ENCODE measurements at places on chromosomes 5 and 9.
A peak's percentile ranks its signal among the peaks of the same experiment; 100 is the strongest.

DNA sequence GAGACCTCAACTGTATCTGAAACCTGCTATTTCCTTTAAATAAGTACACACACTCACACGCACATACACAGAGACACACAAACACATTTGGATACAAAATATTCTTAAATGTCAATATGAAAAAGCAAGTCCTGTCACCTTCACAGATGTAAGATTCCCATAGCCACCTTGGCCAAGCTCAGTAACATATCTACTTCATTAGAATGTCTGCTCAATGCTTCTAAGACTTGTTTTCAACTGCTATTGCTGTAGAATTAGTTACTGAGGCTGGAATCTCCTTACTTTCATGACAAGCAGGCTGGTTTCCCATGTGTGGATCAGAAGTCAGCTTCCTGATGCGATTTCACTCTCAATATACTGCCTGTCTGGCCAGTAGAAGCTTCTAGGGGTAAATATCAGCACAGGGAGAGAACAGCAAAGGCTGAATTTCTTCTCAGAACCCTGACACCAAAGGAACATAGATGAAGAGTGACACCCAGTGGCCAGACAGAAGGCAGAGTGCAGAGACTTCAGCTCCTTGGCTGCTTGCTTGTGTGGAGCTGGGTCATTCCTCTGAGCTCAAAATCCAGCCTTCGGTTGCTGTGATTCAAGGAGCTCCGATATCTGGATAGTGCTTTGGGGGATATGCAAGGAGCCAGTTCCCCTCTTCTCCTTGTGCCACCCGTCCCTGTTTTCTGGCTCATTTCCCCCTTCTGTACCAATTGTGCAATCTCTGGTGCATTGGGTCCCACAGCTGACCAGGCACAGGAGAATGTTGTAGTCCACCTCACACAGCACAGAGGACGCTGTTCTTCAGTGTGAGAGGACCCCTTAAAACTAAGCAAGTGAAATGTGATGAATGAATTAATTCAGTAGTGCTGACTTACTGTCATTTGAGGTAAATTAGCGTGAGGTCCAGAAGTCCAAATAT is 26.6 kb upstream of the ABLIM3 start:
- peak; percentile 64 for DNase-seq

DNA sequence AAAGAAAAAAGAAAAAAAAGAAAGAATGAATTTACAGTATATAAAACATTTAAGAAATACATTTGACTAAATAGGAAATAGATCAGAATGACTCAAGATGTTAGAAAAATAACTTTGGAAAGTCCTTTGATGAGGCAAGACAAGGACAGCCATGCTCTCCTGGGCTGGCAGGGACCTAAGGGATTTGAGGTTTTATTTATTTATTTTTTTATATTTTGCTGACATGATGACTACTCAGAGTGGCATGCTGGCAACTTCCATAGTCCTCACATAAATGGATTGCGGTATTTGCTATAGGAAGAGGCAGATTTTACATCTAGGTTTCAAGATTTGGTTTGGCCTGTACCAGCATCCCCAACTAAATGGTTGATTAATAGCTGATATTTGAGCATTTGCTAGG is 17.7 kb downstream of the SLC28A3 start:
- no peak for DNase-seq

GRCh38 chr9:1490341-1491232 is 440.4 kb downstream of the DMRT2 start:
- DNase-seq = no peak

DNA sequence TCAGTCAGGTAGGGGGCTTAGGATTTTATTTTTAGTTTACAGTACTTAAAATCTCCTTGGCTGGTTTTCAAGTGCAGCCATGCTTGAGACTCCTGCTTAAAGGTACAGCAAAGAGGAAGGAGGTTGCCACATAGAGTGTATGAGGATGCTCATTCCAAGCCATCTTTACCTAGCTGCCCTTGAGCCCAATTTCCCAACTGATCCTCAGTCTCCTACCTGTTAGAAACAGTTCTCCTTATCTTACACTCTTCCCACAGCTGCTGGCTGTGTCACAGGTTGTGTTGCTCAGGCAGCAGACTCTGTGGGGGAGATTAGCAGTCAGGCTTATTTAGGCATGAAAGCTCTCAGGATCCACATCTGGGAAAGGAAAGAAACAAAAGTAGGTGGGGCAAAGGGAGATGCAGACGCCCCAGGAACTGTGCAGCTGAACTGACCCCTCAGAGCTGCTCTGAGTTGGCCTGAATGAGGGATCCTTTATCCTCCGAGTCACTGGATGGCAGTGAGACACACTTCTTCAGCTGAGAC is 95.1 kb downstream of the NMUR2 start:
- no peak for DNase-seq

DNA sequence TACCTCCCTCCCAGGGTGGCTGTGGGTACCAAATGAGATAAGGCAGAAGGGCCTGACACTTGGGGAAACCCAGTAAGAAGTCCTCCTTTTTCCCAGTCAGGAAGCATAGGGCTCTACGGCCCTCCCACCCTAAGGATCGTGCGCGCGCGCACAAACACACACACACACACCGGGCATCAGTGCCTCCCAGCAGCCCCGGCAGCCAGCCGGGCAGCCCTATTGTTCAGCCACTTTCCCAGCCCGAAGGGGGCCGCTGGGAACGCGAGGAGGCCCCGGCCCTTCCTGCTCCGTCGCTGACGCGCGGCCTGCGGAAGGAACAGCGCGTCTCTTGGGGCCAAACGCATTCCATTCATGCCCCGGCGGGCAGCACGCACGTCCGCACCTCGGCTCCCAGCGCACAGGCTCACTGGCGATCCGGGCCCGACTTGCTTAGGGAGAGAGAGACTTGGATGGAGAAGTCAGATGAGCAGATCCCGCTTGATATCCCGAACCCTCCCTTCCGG is 22.6 kb downstream of the DUSP1 start:
- DNase-seq = no peak

GRCh38 chr5:151450605-151451004 is 3.2 kb downstream of the SLC36A1 start:
- no peak for DNase-seq

DNA sequence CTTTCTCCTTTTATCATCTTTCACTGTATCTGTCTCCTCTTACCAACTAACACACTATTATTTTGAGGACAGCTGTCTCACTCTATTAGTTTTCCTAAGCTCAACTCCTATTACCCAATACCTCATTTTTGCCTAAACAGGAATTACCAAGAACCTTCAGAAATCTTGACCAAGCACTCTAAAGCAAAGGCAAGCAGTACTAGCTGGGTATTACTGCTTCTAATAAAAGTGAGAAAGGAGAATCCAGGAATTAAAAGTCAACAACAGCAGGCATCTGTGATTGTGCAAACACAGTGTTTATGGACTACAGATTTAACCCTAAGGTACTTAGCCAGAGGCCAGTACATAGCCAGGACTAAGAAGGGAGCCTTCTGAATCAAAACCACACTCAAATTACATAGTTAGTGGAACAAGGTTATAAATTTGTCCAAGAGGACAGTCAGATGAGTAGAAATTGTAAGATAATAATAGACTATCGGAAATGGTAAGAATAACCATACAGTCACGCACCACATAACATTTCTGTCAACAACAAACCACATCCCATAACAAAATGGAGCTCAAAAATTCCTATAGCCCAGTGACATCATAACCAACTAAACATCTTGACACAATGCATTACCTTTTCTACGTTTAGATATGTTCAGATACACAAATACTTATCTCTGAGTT is 8.3 kb downstream of the RFX3 start:
- DNase-seq = no peak

DNA sequence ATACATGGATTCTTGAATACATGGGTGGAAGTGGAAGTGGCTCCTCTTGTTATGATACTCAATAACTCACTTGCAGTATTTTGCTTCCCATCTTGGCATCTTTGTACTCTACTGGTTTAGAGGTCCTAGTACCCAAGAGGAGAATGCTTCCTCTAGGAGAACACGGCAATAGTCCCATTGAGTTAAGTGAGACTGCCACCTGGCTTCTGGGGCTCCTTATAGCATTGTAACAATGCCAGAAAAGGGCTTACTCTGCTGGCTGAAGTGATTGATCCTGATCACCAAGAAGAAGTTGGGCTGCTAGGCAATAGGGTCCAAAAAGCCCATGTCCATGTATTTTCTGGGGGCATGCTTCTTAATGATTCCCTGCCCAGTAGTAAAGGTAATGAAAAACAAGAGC is 627.6 kb upstream of the SGCD start:
- no peak for DNase-seq

DNA sequence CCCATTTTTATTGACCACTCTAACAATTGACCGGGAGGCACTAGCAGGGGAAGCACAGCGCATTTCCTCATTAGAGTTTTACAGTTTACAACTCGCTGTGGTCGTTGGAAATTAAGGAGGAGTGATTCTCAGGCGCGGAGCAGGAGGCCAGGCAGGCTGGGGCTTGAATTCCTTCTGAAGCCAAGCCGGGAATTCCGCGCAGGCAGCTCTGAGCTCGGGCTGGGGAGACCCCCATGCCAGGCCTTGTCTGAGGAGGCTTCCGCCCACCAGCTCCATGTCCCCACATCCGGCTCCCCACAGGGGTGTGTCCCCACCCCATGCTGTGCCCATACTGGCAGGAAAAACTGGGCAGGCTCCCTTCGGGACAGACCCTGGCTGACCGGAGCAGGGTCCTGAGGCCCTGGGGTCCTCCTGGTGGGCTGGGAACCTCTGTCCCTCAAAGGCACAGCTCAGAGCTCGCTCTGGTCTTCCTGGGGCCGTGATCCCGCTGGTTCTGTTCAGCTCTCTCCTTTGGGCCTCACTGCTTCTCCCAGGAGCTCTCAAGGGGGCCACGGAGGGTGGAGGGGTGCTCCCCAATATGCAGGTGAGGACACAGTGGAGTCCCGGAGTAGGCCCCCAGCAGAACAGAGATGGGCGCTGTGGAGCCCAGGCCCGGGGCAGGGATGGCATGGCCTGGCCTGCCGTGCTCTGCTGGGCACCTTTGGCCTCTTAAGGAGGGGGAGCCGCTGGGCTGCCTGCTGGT is 1.3 kb upstream of the NRARP start:
- DNase-seq = no peak

DNA sequence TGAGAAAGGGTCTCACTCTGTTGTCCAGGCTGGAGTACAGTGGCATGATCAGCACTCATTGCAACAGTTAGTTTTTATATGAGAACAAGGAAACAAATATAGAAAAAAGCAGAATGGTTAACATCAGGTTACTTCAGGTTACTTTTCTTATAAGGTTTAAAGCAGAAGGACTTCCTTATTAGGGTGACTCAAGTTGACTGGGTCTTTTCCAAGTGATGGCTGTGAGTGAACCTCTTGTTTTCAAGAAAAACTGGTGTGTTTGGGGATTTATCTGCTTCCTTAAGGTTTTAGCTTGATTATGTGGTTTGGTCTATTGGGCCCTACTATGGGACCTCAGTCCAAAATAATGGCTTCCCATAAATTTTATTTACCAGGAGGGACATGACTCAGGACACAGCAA is 99.2 kb downstream of the ARRDC3 start:
- DNase-seq = no peak

DNA sequence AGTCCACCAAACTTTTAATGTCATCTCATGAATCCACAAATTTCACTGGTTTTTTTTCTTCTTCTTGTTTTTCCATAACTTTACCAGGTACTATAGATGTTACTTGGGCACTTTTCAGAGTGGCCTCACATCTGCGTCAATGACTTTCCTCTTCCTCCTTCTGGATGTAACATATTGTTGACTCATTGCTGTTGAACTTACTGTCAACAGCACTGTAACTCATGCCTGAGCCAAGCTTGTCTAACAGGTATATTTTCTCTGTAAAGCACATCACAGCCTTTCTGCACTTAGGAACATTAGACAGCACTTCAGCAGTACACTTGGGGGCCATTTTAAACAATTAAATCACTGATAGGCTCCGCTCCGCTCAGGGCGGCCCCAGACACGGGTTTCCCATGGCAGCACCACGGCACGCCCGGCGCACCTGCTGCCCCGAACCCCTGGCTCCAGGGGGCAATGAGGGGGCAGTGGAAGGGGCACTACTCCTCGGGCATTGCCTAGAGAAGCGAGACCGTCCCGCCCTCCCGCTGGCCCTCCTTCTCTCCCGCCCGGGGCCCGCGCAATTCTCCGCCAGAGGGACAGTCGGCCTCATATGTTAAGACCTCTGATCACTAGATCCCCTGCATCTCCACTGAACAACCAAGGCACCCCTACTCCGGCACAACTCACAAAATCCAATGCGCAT is 41.9 kb upstream of the SPATA31C2 start:
- no peak for DNase-seq

DNA sequence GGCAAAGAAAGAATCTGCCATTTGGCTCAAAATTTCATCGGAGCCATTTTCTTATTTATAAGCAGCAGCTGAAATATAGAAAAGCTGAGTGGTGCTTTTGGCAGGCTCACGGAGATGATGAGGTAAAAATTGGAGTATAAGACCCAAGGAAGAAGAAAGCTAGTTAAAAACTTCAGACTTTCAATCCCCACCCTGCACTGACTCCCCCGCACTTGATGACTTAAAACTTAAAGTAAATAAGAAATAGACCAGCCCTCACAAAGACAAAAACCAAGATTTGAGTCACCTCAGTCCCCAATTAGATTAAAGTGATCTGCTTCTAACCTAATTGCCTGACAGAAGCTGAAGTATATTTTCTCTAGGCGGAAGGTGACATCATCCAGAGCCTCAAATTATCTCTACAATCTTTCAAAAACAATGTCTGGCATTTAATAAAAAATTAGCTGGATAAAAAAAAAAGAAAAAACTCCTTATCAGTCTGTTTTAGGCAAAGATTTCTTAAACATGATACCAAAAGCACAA is 124.0 kb upstream of the PJA2 start:
- DNase-seq = no peak

GRCh38 chr5:172151661-172152210 is 36.3 kb downstream of the STK10 start:
- DNase-seq = no peak

DNA sequence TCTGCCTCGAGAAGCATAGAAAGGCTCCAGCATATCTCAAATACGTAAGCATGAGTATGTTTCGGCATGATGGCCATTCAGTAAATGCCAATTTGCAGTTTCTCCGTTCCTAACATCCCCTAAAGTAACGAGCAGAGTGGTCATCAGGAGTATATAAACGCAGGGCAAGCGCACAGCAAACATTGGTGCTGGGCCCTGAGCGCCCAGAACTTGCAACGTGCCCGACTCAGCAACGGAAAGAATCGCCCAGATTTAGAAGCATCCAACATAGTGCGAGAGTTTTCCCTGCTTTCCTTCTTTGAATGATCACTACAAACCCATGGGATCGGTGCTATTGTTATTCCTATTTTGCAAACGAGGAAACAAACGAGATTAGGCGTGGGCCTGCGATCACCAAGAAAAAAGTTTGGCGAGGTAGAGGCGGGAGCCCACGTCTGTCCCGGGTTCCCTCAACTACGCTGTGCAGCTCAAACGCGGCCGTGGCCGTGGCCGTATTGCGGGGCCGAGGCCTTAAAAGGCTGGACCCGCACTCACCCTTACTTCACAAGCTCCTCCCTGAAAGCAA is 505 bp downstream of the RPS14 start:
- no peak for DNase-seq
